Umbilical cord (tissue), 2 donors: ENCODE measurements at places on chromosomes 3 and 15. TPM values are rescaled to one million over a fixed set of nuclear protein-coding genes. Genes with fewer than 3 reads are reported as not detected.

The OR5K2 gene
- total RNA-seq: 1.4 TPM

The TF gene
- total RNA-seq: 7.9 TPM

The RYR3 gene
- 11.6 TPM for total RNA-seq

The MESP1 gene
- total RNA-seq: 2.9 TPM

DNA sequence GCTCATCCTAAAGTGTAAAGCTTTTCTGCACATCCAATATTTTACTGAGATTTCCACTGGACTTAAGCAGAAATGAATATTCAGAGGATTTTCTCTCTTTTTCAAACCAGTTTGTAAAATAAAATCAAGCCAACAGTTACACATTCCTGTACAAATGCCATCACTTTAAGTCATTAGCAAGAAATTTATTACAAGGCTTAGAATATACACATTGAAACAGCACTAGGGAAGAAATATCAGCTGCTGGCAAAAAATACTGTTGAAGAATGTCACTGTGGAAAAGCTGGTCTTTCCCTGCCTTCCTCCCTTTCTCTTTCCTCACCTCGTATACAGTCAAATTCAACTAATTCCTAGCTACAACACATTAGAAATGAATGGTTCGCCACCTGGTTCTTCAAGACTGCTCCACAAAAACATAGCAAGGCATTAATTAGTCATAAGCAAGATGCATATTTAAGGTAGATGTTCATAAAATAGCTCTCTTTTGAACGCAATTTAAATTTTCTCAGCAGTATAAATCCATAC lies 21.3 kb downstream of the PLOD2 start:
- DNase-seq: peak; percentile 52

DNA sequence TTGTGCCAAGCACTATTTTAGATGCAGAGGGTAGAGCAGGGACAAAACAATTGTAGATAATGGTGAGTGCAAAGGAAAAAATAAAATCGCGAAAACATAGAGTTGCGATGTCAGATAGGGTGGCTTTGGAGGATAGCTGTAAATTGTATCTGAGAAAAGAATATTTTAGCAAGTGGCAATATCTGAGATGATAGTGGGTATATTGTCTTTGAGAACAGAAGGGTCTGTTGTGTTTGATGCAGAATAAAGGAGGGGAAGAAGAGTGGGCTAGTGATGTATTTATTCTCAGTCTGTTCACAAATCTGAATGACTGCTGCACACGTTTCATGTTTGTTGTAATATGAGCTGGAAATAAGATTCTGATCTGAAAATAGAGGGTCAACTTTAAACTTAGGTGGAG lies 396.8 kb downstream of the CADM2 start:
- DNase-seq: no peak

GRCh38 chr15:101810876-101811275 lies 1.1 kb upstream of the OR4F15 start:
- DNase-seq: no peak

DNA sequence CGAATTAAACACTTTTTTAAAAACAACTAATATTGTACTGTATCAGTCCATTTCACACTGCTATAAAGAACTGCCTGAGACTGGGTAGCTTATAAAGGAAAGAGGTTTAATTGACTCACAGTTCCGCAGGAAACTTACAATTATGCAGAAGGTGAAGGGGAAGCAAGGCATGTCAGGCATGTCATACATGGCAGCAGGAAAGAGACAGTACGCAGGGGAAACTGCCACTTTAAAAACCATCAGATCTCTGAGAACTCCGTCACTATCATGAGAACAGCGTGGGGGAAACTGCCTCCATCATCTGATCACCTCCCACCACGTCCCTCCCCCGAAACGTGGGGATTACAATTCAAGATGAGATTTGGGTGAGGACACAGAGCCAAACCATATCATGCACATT lies 162.8 kb upstream of the TPM1 start:
- DNase-seq: no peak

DNA sequence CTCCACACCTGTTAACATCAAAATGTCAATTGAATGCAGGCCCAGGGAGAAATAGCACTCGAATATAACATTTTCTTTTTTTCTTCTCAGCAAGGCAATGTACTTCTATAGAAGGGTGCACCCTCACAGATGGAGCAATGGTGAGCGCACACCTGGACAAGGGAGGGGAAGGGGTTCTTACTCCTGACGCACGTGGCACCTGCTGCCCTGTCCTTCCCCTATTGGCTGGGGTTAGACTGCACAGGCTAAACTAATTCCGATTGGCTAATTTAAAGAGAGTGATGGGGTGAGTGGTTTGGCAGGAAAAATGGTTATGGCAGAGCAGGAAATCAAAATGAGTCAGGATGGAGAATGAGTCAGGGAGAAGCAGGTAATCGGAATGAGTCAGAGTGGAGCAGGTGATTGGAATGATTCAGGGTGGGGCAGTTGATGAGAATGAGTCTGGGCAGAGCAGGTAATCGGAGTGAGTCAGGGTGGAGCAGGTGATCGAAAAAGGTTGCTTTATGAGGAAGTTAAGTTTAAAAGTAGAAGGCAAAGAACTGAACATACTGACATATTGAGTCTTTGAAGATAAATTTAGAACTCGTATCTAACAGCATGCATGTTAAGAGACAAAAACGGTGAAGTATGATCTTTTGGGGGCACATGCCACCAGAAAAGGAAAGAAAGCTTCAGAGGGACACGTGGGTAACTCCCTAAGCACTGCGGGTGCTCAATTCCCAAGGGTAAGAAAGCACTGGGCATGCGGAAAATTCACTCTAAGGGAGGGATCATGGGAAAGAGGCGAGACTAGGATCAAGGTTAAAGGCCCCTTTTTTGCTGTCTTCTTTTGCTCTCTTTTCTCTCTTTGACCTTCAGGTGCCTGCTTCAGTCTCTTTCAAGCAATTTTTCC lies 72.9 kb upstream of the GALNT15 start:
- DNase-seq: no peak

GRCh38 chr3:5068531-5069050 lies 53.5 kb upstream of the ARL8B start:
- no peak for DNase-seq

- peak; percentile 96 for DNase-seq
Observed at GRCh38 chr15:40092256-40092978, 16.3 kb downstream of the BMF start.

DNA sequence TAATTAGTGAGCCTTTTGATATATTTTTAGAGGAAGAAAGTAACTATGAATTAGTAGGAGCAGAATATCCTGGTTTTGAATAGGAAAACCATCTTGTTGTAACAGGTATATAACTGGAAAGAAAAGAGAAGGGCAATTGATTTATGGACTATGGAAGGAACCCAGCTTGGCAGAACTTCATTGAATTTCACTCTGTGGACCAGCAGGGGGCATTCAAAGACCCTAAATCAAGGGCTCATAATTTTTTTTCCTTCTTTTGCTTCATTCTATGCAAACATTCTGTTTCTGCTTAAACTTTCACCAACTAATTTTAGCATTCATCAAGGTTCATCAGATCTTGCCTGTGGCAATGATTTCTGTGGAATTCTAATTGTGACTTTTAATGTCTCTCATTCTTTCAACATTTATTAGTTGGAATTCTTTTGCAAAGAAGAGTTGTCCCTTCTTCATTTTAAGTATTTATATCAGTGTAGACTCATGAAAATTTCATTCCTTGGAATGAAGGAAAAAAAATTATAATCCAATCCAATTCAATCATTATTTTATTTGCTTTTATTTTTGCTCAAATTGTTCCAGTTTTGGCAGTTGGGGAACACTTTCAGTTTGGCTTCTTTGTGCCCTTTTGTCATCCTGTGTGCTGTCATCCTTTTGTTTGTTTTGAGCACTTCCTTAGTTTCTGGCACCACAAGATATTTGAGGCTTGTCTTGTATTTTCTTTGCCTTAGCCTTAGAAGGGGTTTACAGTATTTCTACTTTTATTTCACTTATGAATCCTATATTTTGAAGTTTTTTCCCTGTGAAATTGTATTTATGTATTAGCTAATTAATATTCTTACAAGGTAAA lies 30.4 kb downstream of the NXPE3 start:
- peak; percentile 31 for DNase-seq
